GM20000 (cell line): ENCODE measurements at places on chromosomes 4 and X.

DNA sequence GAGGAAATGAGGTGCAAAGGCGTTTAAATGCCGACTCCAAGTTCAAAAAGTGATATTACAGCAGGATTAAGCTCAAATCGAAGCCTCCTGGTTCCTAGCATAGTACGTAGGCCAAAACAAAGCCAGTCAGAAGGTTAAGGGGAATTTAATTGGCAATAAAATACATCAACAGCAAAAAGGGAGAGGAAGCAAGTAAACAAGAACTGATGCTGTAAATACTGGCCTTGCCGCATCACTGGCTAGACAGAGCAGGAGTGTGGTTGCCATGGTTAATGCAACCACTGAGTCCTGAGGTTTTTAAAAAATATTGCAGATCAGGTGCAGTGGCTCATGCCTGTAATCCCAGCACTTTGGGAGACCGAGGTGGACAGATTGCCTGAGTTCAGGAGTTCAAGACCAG lies 63.2 kb upstream of the FBXW7 start:
- DNase-seq, result no peak

DNA sequence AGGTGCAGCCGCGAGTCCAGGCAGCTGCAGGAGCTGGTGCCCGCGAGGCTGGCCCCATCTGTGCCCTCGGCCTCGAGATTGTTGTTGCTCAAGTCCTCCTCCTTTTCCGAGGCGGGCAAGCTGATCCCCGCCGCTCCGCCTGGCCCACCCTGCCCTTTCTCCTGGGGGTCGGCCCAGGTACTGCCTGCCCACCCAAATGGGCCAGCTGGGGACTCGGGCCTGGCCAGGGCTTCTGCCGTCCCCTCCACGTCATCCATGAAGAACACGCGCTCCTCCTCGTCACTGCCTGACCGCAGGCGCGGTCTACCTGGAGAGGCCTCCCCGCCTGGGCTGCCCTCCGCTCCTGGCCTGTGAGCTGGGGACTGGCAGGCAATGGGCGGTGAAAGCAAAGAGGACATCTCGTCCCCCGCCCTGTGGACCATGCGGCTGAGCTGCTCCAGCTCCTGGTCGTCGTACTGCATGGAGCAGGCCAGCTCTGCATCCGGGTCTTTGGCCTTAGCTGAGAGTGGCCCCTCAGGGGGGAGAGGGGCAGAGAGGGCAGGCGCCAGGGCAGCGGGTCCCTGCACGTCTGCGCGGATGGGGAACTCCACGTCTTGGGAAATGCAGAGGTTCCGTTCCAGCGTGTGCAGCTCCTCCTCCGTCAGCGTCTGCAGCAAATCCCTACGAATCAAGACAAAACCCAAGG lies 43.1 kb upstream of the MXD4 start:
- DNase-seq, result no peak

GRCh38 chr4:181745933-181746625 lies 497.1 kb upstream of the TENM3 start:
- DNase-seq, result no peak

DNA sequence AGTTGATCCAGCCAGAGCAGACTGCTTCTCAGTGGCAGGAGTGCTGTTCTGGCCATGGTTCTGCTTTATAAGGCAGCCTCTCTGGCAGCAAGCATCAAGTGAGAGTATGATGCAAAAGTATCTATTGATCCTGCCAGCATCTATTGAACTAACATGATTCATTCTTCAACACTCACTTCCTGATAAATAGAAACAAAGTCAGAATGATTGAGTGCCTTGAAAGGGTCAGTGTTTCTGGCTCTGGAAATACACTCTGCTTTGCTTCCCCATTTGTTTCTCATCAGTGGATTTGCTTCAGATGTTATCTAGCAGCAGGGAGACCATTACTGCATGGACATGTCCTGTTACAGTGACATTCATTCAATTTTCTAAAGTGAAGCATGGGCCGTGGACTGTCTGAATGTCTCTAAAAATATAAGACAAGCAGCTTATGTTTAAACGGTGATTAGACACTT lies 66.2 kb upstream of the FRAS1 start:
- no peak for DNase-seq

DNA sequence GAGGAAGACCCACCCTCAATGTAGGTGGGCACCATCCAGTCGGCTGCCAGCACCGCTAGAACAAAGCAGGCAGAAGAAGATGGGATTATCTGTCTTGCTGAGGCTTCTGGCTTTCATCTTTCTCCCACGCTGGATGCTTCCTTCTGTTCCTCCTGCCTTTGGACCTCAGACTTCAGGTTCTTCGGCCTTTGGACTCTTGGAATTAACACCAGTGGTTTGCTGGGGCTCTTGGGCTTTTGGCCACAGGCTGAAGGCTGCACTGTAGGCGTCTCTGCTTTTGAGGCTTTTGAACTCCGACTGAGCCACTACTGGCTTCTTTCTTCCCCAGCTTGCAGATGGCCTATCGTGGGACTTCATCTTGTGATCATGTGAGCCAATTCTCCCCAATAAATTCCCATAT lies 55.1 kb downstream of the PDLIM5 start:
- DNase-seq, result no peak

DNA sequence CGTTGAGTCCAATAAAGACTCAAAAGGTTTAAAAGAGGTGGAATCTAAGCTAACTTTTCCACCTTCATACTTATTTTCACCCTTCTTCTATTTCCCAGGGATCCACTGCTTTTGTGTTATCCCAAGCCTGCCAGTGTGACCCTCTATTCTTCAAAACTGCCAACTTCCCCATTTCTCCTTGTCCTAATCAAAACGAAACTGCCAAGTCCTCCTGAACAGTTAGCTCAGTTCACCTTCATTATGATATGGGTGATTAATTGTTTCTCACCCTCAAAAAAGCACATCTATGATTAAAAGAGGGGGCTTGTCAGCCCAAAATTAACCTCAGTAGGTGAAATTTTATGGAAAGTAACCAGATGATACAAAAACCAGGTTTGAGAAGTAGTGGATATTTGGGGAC lies 108.4 kb downstream of the GUCY2F start:
- DNase-seq, result no peak

- DNase-seq, result peak; percentile 51
These were observed 242.0 kb downstream of the BCOR start for GRCh38 chrX:39855748-39856129.
